CD4-positive, alpha-beta T cell treated with Interleukin-15 for 4 hours (primary cell): ENCODE measurements at places on chromosomes 16 and 17.

GRCh38 chr16:27572711-27573110, 22.8 kb downstream of the KATNIP start:
- DNase-seq = no peak

DNA sequence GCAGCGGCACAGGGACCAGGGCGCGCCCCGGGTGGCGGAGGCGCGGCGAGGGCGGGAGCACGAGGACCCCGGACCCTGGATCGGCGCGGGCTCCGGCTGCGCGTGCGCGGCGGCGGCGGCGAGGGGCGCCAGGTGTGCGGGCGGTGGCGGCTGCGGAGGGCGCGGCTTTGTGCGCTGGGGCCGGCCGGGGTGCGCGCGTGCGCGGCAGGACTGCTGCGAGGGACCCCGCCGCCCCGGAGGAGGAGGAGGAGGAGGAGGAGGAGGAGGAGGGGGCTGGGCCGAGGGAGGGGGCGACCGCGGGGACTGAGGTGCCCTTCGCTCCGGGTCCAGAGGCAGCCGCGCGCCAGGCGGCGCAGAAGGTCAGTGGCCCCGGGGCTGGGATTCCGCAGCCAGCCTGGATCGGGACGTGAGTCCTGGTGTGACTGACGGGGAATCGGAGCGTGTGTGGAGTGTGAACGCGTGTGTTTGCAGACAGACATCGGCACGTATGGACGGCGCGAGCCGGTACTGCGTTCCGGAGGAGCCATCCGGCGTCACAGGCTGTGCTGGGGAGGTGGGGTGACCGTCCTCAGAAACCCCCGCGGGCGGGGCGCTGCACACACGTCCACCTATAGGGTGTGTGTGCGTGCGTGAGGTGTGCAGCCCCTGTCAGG, 19.5 kb upstream of the RAP1GAP2 start:
- DNase-seq = no peak

DNA sequence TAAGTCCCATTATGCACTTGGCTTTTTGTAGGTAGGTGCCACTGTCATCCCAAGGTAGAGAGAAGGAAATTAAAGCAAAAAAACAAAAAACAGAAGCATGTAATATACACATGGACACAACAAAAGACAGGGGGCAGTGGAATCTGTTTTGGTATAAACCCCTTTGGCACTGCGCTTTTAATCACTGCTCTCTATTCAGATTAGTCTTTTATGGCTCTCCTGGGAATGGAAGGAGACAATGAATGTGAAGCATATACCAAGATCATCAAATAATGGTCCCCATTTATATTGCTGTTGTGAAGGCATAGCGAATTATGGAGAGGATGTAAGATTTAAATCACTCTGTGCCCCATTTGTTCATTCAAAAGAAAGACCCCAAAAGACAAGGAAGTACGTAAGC, 17.4 kb downstream of the CDH11 start:
- DNase-seq = no peak

- DNase-seq = no peak
Observed at GRCh38 chr17:82528484-82529265, 9.1 kb downstream of the FOXK2 start.

- DNase-seq = no peak
Observed at GRCh38 chr17:38926293-38927070, 1.1 kb downstream of the LASP1NB start.

DNA sequence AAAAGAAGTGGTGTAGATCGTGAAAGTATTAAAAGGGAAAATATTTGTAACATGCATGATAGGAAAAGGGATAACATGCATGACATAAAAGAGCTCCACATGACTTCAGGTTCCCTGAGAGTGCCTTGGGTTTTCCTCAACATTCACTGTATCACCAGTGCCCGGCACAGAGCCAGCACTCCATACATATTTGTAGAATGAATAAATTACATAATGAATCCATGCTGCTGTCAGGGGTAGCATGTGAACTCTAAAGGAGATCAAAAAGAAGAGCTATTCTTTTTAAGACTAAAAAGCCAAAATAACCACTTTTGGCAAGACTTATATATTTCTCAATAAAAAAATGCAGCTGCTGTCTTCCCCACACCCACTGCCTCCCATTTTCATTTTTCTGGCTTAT, 2.7 kb upstream of the ZNF594 start:
- DNase-seq = no peak

- DNase-seq = peak; percentile 83
Observed at GRCh38 chr17:82153745-82154375, 55.8 kb upstream of the FASN start.

GRCh38 chr16:13436641-13437412, 483.1 kb upstream of the ERCC4 start:
- no peak for DNase-seq

DNA sequence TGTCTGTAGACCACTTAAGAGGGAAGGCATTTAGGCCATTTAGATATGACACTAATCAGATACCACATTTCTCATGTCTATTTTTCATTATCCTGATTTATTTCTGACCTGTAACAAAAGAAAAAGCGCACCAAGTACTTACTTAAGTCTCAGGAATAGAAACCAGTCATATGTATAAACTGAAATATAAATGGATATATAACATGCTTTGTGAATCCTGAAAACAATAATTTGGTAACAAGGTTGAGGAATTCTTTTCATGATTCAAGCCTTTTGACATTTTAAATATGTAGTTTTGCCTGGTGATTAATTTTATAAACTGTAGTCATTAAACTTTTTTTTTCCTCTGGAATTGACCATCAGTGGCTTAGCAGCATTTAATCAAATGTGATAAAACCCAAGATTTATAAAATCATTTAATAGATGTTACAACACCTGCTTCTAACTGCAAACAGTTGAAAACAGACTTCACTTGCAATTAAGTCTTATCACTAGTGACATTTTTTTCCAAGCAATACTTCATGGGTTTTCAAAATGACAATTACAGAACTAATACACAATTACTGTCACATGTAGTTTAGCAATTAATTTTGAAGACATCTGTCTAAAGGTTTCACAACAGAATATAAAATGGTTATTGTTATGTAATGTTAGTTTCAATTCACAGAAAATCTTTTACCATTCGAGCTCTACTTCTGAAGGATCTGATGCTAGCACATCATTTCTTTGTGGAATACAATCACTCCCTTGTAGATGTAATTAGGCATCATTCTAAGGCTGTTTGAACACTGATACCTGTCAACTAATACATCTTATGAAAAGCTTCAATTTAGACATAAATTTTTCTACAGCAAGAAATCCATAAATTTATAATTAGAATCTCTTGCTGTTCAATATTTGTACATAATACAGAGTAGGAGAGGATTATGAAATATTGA, 110.3 kb downstream of the TOX3 start:
- DNase-seq = no peak

DNA sequence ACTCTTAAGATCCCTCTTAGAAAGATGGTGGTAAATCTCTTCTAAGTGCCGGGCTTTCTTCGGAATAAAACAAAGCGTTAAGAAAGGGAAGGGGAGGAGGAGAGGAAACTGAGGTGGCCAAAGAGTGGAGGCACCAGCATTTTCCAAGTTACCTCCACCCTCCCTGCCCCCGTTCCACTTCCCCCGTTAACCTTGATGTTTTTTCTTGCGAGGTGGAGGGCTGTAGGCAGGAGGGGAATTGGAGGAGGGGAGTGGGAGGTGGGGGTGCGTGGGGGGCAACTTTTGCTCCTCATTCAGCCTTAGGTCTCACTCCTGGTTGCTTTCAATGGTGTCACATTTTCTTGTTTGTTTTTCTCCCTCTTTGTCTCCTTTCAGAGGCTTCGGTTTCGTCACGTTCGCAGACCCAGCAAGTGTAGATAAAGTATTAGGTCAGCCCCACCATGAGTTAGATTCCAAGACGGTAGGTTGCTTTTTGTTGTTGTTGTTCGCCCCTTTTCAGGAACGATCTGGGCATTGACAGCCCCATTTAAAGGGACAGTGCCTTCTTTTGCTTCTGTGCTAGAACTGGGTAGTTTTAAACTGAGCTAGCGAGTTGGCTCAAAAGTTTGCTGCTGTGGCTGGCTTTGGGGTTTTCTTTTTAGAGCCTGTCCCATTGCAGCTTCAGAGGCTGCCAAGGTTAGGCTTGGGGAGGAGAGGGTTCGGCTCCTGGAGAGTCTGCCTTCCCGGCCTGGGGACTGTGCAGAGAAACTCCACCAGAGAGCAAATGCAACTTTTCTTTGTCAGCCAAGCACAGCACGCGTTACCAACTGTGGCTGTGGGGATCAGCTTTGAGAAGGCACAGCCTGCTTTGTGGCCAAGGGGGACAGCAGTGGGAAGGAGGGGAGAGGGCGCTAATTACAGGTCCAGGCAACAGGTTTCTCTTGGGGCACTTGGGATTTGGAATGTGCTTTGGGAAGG, 1.9 kb downstream of the MSI2 start:
- DNase-seq = no peak

GRCh38 chr17:5707482-5707881, 123.2 kb upstream of the NLRP1 start:
- DNase-seq = no peak

- no peak for DNase-seq
Observed at GRCh38 chr17:64036198-64036922, 15.9 kb upstream of the ICAM2 start.

GRCh38 chr16:88968589-88969280, 8.3 kb downstream of the CBFA2T3 start:
- DNase-seq = no peak

DNA sequence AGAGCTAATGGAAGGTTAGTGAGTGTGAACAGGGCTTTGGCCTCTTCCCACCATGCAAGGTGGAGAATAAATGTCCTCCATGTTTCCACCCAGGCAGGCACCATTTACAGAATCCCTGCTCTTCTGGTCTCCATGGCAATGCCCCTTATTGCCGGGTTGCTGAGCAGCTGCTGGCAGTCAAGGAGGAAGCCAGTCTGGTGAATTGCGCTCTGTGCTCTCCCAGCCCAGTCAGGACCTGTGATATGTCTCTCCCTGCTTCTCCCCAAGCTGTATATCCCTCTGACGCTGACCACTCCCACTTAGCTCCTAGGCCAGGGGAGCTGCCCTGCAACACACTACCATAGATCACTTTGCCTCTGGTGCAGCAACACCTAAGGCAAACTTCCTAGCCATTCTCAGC, 402.1 kb upstream of the ERCC4 start:
- no peak for DNase-seq

DNA sequence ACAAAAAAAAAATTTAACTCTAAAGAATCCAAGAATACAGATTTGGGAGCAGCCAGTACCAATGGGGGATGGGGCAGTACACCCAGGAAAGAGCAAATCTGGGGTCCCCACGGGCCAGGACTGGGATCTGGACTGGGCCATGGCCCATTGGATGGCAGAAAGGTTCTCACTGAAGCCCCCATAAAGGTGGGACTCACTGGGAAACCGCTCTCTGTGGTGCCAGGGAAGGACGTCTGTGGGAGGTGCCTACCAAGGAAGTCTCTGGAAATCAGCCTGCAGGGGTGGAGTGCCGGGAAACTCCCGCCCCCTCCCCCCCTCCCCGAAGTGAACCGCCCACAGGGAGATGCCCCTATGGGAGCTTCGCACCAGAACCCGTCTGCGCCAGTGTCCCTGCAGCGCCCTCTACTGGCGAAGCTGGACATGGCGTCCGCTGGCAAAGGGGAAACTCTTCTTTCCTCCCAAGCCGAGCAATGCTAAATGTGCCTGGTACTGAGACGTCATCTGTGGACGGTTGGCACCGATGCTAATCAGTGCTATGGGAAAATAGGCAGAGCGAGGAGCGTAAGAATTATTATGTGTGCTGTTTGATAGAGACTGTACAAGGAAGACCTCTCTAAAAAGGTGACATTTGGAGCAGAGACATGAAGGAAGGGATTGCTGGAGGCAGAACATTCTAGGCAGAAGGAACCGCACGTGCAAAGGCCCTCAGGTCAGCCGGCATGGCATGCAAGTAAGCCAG, 671.1 kb downstream of the WWOX start:
- peak; percentile 87 for DNase-seq

- no peak for DNase-seq
Observed at GRCh38 chr17:75625813-75626486, 7.3 kb upstream of the SMIM5 start.

DNA sequence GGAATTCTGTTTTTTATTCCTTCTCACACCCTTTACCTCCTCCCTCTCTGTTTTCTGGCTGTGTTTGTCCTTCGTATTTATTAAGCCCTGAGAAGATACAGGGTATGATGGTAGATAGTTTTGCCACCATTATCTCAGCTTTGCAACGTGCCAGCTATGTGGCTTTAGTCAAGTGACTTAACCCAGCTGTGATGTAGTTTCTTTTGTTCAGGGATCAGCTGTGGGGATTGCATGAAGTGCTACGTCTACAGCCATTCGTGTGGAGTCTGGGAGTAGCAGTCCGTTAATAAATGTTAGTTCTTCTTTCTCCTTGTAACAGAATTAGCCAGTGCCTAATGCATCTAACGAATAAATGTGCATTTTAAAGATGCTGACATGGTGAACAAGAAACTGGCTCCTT, 128.4 kb downstream of the HAPSTR1 start:
- DNase-seq = no peak

GRCh38 chr16:84277244-84277823, 17.3 kb upstream of the WFDC1 start:
- peak; percentile 59 for DNase-seq

DNA sequence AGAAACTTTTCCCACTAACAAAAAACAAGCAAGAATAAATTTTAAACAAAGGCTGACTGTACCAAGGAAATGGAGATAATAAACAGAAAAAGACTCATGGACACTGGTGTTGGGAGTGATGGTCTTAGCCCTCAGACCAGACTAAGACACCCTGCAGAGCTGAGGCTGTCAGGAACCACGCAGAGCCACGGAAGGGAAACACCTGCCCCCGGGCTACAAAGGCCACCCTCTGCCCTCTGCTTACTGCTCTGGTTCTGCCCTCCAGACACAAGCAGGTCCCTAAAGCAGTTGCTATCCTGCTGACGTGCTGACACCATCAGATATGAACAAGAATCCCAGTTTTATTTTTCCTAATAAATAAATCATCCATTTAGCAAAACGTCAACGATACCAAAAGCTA, 80.0 kb downstream of the ANKRD11 start:
- no peak for DNase-seq

DNA sequence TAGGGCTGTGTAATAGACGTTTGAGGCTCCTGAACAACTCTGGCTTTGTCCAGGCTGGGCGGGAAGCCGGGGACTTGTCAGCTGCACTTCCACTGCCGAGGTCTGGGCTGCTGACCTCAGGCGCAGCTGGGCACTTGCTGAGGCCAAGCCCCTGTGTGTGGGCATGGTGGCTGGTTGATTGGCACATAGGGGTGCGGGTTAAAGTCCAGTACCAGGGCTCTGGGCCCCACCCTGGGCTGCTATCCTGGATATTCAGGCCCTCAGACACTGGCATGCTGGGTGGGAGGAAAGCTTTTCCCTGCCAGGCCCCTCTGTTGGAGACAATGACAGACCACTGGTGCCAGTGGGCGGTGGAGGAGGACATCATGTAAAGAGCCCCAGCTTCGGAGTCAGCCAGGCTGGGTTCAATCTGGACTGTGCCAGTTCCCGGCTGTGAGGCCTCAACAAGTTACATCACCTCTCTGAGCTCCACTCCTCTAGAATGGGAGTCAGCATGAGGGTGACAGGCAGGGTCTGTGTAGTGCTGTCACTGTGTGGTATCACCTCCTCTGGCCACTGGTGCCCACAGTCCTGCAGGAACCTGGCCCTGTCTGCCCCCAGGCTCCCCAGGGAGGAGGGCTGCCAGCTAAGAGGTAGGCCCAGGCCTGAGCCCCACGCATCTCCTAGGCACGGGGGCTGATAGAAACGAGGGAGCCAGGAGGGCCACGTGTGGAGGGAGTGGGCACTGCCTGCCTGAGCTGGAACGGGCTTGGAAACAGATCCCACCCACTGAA, 42.5 kb downstream of the PSME3IP1 start:
- DNase-seq = no peak

- DNase-seq = peak; percentile 52
Observed at GRCh38 chr17:32876417-32877163, at the start of gene MYO1D. Gene MYO1D (minus strand): TSS chr17:32877124. CDS start chr17:32876872, 252 bp downstream.

- no peak for DNase-seq
Observed at GRCh38 chr16:81784072-81784795, 5.1 kb downstream of the PLCG2 start.
